T-helper 2 cell treated with Interferon-gamma antibody and Interleukin-4, amounts not matched to agents 5 μg/mL and 100 μg/mL, for 36 hours (primary cell): ENCODE measurements at places on chromosomes 7 and 10.
A peak's percentile ranks its signal among the peaks of the same experiment; 100 is the strongest.

DNA sequence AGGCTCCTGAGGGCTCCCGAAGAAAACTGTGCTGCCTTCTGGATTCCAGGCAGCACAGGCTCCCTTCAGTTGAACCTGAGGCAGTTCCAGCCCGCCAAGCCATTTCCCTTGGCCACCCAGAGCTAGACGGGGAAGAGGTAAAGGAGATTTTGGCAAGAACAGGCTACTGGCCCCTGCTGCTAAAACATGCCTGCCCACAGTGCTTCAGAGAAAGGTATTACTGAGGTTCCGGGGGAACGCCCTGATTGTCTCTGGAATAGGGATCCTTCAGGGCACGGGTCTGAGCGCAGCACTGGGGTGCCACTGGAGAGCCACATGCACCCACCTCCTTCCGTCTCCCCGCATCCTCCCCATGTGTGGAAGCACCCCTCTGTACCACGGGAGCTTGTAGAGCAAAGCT is 247.4 kb downstream of the BAMBI start:
- DNase-seq = no peak

GRCh38 chr7:131186816-131187215 is 140.9 kb upstream of the MKLN1 start:
- DNase-seq = no peak

- DNase-seq = no peak
These were observed 10.0 kb upstream of the MEST start for GRCh38 chr7:130481898-130482297.

GRCh38 chr7:111290419-111290818 is 199.5 kb downstream of the LRRN3 start:
- DNase-seq = no peak

- no peak for DNase-seq
These were observed 41.0 kb downstream of the SNX10 start for GRCh38 chr7:26332698-26333097.

GRCh38 chr10:79243181-79244067 is 103.8 kb upstream of the PPIF start:
- DNase-seq = peak; percentile 77
